Hippocampal formation (tissue), 2 donors: ENCODE measurements at places on chromosomes 2 and 18.

DNA sequence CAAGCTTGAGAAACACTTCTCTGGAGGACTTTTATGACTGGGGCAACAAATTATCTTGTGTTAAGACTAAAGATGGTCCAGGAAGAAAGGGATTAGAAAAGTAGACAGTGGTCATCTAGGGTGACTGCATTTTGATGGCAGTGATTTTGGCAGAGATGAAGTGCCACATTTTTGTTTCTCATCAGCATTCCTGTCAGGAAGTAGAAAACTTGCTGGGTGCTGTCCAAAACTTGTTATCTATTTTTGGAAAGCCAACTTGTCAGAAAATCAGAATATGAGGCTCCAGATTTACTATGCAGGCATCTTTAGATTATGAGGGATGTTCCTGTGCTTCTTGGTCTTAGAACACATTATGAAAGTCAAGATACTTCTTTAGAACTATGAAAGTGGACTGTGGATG, 29.0 kb upstream of the CALCRL start:
- no peak for DNase-seq

DNA sequence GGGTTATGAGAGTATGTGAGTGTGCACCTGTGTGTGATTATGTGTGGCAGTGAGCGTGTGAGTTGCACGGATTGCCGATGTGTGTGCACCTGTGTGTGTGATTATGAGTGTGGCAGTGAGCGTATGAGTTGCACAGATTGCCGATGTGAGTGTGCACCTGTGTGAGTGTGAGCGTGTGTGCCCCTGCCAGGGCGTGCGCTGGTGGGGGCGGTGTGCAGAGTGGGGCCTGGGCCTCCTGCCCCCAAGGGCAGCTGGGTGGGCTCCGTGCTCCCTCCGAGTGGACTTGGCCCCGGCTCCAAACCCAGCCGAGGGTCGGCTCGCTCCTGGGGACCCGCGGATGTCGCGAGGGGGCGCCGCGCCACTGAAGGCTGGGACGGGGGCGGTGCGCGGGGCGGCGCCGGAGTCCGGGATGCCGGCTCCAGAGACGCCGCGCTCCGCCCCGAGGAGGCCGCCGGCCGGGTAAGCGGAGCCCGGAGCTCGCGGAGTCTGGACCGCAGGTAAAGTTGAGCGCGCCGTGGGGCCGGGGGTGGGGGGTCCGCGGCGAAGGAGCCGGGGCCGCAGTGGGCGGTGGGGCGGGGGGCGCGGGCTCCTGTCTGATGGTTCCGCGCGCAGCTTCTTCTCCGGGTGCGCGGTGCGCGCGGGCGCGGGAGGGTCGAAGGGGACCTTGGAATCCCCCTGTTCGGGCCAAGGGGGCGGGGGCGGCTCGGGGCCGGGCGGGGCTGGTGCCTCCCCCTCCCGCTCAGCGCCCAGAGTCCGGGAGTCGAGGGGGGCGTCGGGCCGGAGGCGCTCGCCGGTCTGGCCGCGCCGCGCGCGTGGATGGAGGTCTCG, at the start of gene KCNG2:
Gene KCNG2, plus strand, starts transcription at position 421 of the 828 bp plus-strand sequence. CDS start 65,730 bp downstream, outside the sequence.
- DNase-seq: no peak

- no peak for DNase-seq
Measured at GRCh38 chr2:211930331-211930730, 608.3 kb downstream of the ERBB4 start.

DNA sequence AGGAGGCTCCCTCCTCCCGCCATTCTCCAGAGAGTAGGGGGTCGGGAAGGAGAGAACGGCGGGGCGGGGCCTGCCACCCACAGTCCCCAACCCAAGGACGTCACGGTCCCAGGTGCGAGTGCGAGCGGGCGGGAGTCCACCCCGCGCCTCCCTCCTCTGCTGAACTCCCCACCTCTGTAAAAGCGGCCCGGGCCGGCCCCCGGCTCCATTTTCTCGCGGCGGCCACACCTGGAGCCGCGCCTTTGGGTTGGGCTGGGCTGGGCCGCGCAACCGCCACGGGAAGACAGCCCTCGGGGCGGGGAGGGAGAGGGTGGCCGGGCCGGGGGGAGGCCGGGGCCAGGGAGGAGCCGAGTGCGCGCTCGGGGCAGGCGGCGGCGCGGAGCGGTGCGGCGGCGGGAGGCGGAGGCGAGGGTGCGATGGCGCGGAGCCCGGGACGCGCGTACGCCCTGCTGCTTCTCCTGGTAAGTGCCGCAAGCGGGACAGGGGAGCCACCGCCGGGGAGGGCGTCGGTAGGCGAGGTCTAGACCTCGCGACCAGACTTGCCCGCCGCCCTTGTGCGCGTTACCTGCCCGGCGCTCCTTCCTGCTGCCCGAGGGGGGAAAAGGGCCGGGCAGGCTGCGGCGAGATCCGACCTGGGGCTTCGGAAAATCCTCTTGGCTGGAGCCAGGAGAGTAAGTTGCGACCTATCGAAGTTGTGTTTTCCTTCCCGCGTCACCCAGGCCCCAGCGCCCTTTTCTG, at the start of gene DSG2:
Gene DSG2, plus strand, starts transcription at position 342 of the 738 bp plus-strand sequence. Its CDS starts 75 bp downstream, at position 417.
- no peak for DNase-seq

- no peak for DNase-seq
Measured at GRCh38 chr2:88451811-88452564, 505 bp downstream of the FOXI3 start.

- no peak for DNase-seq
Measured at GRCh38 chr2:240463866-240464481, 28.5 kb downstream of the GPC1 start.

DNA sequence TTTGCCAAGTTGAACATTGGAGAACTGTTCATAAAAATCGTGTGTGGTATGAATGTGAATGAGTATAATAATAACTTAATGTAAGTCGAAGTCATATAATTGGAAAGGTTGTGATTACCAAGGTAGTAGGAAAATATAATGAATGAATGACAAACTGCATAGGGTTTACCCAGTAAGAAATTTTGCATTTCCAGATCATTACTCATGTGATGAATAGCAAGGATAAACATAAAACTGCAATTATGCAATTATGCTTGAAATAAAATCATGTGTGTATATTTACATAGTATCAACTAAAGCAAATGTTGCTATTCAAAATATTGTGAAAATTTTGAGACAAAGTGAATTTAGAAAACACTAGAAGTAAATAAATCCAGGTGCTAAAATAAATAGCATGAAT, 1108.7 kb upstream of the TMEFF2 start:
- DNase-seq: no peak
